ENCODE measurements at places on chromosomes 2 and 18. TPM values are rescaled to one million over a fixed set of nuclear protein-coding genes. Genes with fewer than 3 reads are reported as not detected.

TIA1 gene
- total RNA-seq = 115 TPM

UPP2 gene
- total RNA-seq = not detected

NHEJ1 gene
- 11.3 TPM for total RNA-seq

ZNF396 gene
- total RNA-seq = 0.65 TPM

MBD1 gene
- total RNA-seq = 79.3 TPM

TPRKB gene
- total RNA-seq = 14.8 TPM

PLB1 gene
- 1.1 TPM for total RNA-seq

VWA3B gene
- 0.09 TPM for total RNA-seq

PAPOLG gene
- total RNA-seq = 11.6 TPM

SCYGR4 gene
- not detected for total RNA-seq

TUBA3D gene
- total RNA-seq = not detected

EMILIN1 gene
- 394 TPM for total RNA-seq

DES gene
- total RNA-seq = 5.3 TPM

CSRNP3 gene
- total RNA-seq = 3.9 TPM

PLA2R1 gene
- 8.0 TPM for total RNA-seq

PROKR1 gene
- total RNA-seq = not detected

ATF2 gene
- 45.8 TPM for total RNA-seq

ABCB11 gene
- total RNA-seq = not detected

MAL gene
- not detected for total RNA-seq

HOXD10 gene
- 19.4 TPM for total RNA-seq

SKOR2 gene
- not detected for total RNA-seq

CYRIA gene
- 0.30 TPM for total RNA-seq

GCKR gene
- 0.51 TPM for total RNA-seq

PRSS56 gene
- total RNA-seq = not detected

CFAP65 gene
- total RNA-seq = not detected

ADD2 gene
- not detected for total RNA-seq

AP1S3 gene
- total RNA-seq = 12.6 TPM

C2orf74 gene
- total RNA-seq = 10.1 TPM

SPATS2L gene
- total RNA-seq = 53.7 TPM

SLC4A5 gene
- 0.83 TPM for total RNA-seq

DSC2 gene
- total RNA-seq = 2.8 TPM

ZBTB7C gene
- total RNA-seq = not detected

BOLL gene
- not detected for total RNA-seq

Measured in smooth muscle cell of the umbilical artery (primary cell).